ENCODE measurements at places on chromosomes 7 and 10.

- ATAC-seq: no peak
These were observed 244.6 kb downstream of the SORCS1 start for GRCh38 chr10:106919871-106920282.

- no peak for ATAC-seq
These were observed 9.3 kb downstream of the MKLN1 start for GRCh38 chr7:131336956-131337355.

GRCh38 chr10:124344266-124344590 is 74.5 kb downstream of the OAT start:
- no peak for ATAC-seq

DNA sequence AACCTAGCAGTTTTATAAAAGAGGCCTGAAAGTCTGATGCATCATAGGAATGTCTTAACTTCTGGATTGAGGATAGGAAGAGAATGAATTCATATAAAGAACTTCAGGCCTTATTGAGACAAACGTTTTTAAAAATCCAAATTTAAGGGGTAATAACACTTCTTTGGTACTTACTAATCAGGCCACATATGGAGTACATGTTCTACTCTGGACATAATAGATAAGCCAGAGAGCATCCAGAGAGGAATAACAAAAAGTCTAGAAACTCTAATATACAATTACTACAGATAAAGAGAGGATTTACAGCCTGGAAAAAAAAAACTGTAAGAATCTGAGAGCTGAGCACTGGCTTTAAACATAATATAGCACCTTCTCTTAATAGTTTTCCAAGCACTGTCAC is 2.9 kb downstream of the MTPAP start:
- no peak for ATAC-seq

GRCh38 chr10:78739444-78740053 is 329.2 kb upstream of the ZMIZ1 start:
- ATAC-seq: peak; percentile 50

GRCh38 chr10:19638182-19638895 is 177.9 kb upstream of the PLXDC2 start:
- ATAC-seq: no peak

DNA sequence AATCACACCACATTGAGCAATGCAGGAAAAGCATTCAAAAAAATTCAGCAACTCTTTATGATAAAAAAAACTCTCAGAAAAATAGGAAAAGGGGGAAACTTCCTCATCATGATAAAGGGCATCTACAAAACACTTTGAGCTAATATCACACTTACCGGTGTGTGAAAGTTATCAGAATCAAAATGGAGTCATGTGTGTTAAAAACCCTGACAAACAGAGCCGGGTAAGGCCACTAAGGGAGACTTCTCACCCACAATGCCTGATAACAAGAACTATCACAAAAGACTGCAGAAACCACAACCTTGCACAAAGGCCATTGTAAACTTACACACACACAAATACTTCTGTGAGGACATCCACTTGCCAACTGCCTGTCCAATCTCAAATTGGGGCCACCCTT is 34.8 kb upstream of the SMARCD3 start:
- ATAC-seq: no peak

DNA sequence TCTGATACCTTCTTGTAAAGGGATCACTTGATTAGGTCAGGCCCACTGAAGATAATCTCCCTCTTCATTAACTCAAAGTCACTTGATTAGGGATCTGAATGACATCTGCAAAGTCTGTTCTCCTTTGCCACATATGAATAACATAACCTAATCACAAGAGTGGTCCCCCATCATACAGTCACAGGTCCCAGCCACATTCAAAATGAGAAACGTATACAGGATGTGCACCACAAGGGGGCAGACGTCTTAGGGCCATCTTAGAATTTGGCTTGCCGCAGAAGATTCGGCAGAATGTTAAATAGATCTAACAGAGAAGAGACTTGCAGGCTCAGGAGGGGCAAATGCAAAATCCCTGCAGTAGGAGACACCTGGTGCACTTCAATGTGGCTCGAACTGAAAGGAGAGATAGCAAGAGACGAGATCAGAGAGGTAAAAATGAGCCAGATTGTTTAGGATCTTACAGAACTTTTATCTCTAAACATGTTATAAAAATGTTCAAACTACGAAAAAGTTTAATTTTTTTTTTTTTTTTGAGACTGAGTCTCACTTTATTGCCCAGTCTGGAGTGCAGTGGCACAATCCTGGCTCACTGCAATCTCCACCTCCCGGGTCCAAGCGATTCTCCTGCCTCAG is 10.4 kb upstream of the SMC3 start:
- ATAC-seq: peak; percentile 79

GRCh38 chr7:42831718-42832522 is 80.0 kb downstream of the C7orf25 start:
- peak; percentile 43 for ATAC-seq

GRCh38 chr10:132979491-132980425 is 37.4 kb upstream of the CFAP46 start:
- no peak for ATAC-seq

DNA sequence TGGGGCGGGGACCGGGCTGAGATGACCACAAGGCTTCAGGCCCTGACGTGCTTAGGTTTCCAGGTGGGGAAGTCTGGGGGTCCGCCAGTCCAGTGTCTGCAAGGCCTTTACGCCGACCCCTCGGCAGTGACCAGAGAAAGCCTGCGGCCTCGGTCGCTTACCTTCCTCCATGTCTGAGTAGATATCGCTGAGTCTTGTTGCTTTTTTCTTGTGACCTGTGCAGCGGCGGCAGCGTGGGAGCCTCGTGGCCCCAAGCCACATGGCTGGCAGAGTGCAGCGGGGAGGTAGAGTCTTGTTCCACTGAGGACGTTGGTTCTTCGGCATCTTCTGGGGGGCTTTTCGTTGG is 329 bp downstream of the NOLC1 start:
- ATAC-seq: peak; percentile 27

DNA sequence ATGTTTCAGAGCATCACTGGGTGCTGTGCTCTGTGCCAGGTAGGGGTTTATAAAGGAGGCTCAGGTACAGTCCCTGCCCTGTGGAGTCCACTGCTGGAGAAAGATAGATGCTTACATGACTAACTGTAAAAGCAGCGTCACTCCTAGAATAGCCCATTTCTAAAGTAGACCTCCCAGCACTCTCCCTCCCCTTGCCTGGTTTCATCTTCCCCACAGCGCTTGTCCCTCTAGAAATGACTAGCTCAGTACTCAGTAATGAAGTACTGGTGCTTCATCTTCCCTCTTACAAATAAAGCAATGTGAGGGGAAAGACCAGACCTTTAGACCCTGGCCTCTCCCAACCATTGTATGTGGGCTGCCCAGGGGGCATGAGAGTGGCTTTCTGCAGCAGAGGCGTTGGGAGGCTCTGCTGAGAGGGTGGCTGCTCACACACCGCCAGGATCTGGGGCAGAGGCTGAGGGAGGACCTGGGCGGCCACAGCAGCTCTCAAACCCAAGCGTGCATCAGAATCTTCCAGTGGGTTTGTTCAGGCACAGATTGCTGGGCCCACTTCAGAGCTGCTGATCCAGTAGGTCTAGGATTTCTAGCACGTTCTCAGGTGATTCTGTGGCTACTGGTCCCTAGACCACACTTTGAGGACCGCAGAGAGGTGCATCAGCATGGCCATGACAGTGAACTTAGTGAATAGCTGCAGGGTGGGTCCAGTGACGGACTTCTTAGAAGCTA is 110.3 kb upstream of the ANLN start:
- ATAC-seq: no peak

DNA sequence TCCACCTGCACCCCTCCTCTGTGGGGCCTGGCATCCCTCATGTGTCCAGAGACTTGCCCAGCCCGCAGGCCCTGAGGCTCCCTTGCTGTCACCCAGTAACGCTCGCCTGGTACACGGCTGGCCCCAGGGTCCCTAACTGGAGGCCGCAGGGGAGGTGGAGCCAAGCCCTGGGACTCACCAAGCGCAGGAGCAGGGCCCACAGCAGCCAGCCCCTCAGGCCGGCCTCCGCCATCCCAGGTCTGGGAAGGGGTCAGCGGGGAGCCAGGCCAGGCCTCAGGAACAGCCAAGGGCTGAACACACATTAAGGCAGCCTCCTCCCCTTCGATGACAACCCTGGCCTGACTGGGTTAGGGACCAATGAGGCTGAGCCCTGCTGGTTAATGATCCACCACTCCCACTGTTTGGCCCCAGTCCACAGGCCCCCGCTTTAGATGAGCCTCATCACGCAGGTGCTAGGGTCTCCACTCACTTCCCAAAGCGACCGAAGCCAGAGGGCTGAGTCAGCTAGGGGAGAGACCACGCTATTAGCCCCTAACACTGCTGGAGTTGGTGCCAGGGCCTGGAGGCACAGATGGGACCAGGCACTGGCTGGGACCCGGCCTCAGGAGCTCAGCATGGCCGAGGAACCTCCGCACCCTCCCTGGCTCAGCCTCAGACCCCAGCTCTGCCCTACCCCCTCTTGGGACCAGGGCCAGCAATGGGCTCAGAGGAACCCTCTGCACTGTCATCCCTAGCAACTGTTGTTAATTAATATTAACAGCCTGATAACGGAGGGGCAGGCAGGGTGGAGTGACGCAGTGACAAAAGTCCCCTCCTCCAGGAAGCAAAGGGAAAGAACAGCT is at the start of gene NPC1L1:
Gene NPC1L1 (minus strand): TSS at position 303 of the 842 bp plus-strand sequence. CDS start 71 bp downstream, at position 232.
- no peak for ATAC-seq

- ATAC-seq: peak; percentile 42
These were observed 61.9 kb downstream of the CACUL1 start for GRCh38 chr10:118692872-118693271.

DNA sequence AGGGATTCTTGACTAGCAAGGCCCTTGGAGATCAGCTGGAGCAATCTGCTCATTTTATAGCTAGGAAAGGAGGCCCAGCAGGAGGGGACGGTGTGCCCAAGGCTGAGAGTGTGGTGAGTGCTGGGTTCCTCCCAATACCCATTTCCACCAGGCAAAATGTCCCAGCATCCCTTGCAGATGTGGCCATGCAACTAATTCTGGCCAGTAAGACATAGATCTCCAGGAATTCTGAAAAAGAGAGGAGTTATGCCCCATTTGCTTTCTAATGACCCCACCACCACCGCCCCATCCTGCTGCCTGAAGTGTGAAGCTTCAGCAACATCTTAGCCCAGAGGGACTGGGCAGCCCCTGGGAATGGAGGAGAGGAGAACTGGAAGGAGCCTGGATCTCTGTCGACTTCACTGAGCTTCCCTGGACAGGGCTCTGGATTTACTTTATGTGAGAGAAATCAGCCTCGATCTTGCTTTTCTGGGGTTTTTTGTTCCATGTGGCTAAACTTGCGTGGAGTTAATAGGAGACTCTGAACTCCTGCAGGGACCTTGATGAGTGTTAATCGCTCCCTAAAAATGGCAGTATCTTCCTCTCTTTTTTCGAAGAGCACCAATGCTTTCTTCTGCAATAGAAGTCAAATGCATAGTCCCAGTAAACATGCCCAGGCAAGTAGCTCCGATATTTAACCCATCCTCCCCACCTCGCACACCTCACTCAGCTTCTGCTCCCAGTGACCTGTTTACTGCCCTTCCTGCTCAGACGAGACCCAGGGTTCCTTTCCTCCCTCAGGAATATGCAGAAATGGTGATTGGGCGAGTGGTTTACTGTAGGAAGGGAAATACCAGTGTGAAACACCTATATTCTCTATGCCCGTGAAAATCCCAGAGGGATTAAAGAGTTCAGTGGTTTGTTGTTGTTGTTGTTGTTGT is 127.5 kb upstream of the GPR26 start:
- ATAC-seq: no peak

- peak; percentile 87 for ATAC-seq
These were observed 22.4 kb downstream of the ZFAND2A start for GRCh38 chr7:1137517-1138167.

GRCh38 chr7:67377939-67378862 is 381.6 kb downstream of the TYW1 start:
- peak; percentile 97 for ATAC-seq

DNA sequence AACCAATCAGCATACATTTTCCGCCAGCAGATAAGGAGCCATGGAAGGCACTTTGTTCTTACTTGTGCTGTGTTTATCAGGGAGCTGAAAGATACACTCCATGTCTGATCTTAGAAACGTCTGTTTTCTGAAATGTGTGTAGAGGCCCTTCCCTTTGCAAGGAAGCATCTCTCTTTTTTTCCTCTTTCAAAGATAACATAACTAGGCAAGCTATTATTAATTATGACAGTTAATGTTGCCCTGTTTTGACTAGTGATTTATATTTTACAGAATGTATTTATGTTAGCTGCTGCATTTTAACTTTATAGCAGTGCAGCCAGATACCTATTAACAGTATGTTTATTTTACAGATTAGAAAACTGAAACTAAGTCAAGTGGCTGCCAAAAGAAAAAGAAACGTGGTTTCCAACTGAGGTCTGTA is 683.2 kb upstream of the IGFBP3 start:
- ATAC-seq: no peak

DNA sequence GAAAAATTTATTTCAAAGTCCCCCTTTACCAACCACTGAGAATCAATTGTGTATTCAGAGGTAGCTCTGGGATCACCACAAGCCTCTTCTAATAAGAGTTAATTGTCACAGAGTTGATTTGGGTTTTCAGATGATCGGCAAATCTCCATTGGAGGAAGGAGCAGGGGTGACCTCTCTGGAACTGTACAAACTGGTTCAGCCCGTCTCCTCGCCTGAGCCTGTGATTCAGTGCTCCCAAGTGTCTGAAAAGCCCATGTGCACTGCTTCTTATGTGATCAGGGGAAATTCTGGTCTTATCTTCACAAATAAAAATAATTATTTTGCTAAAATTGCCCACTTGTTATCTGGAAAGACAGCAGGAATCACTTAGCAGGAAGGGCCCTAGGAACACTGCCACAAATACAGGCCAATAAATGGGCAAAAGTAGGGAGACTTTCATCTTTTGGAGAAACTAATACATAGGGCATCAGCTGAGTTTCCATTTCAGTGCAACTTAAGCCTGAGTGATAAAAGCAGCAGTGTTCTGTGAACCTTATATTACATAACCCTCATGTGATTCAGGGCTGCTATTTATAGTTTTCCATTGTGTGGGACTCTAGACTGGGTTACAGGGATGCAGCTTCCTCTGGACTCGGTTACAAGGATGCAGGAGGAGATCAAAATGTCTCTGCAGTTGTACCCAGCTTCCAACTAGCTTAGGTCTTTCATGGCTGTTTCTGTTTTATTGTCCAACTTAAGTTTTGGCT is 32.3 kb downstream of the CDK1 start:
- peak; percentile 96 for ATAC-seq

GRCh38 chr10:33395201-33395600 is 60.7 kb upstream of the NRP1 start:
- ATAC-seq: no peak

- no peak for ATAC-seq
These were observed 76.6 kb upstream of the PPIF start for GRCh38 chr10:79270466-79271246.

GRCh38 chr7:11430841-11431240 is 401.2 kb downstream of the THSD7A start:
- no peak for ATAC-seq

DNA sequence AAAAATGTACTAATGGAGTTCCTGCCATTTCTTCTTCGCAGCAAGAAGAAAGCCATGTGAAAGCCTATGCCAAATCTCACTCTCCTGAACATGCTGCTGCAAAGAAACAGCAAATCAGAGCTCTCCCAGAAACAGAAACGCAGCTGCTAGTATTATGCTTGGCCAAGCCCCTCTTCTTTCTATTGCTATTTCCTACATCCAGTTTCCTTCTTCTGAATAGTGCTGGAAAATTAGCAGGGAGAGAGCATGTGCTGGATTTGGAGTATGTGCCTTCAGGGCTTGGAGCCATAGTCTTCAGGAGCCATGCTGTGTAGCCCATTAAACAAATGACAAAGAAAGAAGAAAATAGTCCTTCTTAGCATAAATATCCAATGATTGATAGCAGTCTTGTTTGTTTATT is 852.0 kb upstream of the PHF14 start:
- ATAC-seq: no peak

GRCh38 chr10:75024971-75025523 is 86.4 kb upstream of the SAMD8 start:
- ATAC-seq: no peak
